ENCODE measurements at places on chromosomes 11 and 22.

DNA sequence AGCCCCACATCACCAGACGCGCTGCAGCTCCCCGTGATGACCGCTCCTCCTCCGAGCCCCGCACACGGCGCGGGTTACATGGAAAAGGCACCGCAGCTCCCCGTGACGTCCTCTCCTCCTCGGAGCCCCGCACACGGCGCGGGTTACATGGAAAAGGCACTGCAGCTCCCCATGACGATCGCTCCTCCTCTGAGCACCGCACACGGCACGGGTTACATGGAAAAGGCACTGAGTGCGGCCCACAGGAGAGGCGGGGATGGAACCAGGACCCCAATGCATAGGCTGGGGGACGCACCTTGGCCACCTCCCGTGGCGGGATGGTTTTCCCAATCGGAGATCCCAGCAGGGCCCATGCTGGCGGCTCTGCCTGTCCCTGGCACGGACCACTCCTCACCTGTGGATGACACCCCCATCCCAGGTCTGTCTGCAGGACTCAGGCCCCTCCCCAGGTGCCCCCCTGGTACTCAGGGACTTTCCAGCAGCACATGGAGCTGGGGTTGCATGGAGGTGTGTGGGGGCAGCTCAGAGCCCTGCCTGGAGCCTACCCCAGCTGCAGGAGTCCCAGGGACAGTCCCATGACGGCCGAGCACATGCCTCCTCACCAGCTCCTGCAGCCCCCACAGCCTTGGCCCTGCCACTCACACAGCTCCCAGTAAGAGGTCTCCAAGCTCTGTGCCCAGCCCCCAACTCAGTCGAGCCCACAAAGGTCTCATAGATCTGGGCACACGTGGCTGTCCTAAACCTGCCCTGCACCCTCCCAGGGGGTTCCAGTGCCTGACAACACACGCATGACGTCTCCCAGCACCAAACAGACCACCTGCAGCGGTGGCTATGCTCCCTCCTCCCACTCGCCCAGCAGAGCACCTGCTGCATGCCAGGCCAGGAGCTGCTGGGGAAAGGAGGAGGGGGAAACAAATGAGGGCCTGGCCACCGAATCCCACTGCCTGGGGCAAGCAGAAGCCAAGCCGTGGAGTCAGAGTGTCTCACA is 166.6 kb downstream of the BRD1 start:
- DNase-seq: no peak

- no peak for DNase-seq
Observed at GRCh38 chr22:46096051-46096450, 54.3 kb upstream of the PPARA start.

DNA sequence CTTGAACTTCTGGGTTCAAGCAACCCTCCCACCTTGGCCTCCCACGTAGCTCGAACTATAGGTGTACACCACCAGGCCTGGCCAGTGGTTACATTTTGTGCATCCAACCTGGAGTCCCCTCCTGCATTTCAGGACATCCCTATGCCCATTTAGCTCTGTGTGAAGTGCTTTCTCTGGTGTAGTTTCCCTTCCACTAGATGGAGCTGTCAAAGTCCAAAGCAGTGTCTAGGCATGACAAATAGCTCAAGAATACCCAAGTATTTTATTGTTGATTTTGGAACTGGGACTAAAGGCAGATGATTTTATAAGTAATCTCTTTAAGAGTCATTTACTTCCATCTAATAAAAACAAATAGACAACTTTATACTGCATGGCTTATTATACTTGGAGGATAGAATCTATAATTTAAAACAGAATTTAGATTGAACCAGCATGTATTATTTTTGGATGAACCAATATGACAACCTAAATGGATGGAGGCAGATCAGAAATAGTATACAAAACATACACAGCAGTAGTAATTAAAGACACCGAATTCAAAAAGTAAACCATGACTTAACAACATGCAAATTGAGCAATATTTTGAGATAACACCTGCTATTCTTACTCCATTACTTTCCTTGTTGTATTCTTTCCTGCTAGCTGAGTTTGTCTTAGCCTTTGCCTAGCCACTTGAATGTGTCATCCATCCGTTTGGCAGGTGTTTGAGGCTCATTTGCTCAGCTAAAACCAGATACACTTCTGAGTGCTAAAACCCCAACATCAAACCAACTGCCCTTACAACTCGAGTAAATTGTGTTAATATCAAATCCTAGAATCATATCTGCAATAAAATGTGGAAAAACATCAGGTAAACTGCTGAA is 37.7 kb downstream of the EIF4ENIF1 start:
- no peak for DNase-seq

GRCh38 chr11:111797145-111797581 is 31.0 kb upstream of the PPP2R1B start:
- DNase-seq: no peak

- DNase-seq: no peak
Observed at GRCh38 chr11:11550534-11550933, 71.3 kb downstream of the GALNT18 start.

DNA sequence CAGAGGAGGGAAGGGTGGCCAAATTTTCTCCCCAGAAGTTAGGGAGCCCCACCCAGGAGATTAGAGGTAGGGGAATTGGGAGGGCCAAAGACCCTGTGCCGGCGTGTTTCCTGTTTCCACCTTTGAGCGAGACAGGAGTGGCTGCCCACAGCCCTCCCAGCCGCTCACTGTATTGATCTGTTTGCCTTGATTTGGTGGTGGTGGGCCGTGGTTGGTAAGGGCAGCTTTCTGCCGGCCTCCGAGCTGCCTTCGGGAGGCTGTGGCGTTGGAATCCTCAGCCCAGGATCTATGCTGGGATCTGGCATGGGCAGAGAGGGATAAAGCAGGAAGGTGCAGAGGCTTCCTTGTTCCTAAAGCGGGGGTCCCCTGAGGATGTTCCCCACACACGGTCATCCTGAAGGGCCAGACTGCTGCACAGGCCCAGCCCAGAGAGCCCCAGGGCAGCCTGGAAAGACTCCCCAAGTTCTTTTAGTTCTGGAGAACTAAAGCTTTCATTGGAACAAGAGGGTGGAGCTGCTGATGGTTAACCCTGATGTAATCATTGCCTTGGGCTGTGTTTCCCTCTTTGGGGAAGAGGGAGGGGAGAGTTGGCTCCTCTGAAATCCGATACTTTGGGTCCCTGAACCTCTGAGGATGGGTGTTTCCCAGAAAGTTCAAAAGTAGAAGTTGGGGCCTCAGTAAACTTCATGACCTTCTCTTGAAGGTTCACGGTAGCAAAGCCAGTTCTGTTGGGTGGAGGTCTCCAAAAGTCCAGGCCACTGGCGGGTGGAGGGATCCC is 7.2 kb downstream of the FAM83F start:
- no peak for DNase-seq

- DNase-seq: no peak
Observed at GRCh38 chr22:27252282-27253049, 549.1 kb downstream of the MN1 start.

GRCh38 chr11:94590352-94591041 is 23.3 kb downstream of the PIWIL4 start:
- DNase-seq: no peak

GRCh38 chr11:12372111-12372510 is 5.3 kb upstream of the PARVA start:
- DNase-seq: no peak
